ENCODE measurements at places on chromosomes 2 and 18. TPM values are rescaled to one million over a fixed set of nuclear protein-coding genes. Genes with fewer than 3 reads are reported as not detected.

The SANBR gene
- total RNA-seq = 8.7 TPM

The ADRA2B gene
- total RNA-seq = under 0.01 TPM

The IL1R1 gene
- total RNA-seq = 7.2 TPM

The RBM44 gene
- total RNA-seq = 0.38 TPM

The TCF7L1 gene
- total RNA-seq = 6.2 TPM

The KIF5C gene
- total RNA-seq = under 0.01 TPM

The MAP2 gene
- 11.2 TPM for total RNA-seq

The CFAP53 gene
- total RNA-seq = 0.13 TPM

The SP140 gene
- not detected for total RNA-seq

The IL1A gene
- not detected for total RNA-seq

The FAM237A gene
- not detected for total RNA-seq

The KCTD1 gene
- 5.8 TPM for total RNA-seq

The CD8B2 gene
- total RNA-seq = not detected

The ZRANB3 gene
- 6.0 TPM for total RNA-seq

The SERPINB13 gene
- total RNA-seq = not detected

The RMC1 gene
- 20.3 TPM for total RNA-seq

The OR6B2 gene
- not detected for total RNA-seq

The PNKD gene
- total RNA-seq = 19.8 TPM

The IHH gene
- under 0.01 TPM for total RNA-seq

The WNT10A gene
- total RNA-seq = not detected

The BOLL gene
- not detected for total RNA-seq

The ADGRF3 gene
- total RNA-seq = 0.13 TPM

The AKAIN1 gene
- not detected for total RNA-seq

The GLB1L gene
- 4.7 TPM for total RNA-seq

The ASPRV1 gene
- under 0.01 TPM for total RNA-seq

The MEP1B gene
- not detected for total RNA-seq

The POU3F3 gene
- total RNA-seq = not detected

The STK36 gene
- total RNA-seq = 4.7 TPM
